ENCODE measurements at places on chromosomes 5 and 9.
A peak's percentile ranks its signal among the peaks of the same experiment; 100 is the strongest.

DNA sequence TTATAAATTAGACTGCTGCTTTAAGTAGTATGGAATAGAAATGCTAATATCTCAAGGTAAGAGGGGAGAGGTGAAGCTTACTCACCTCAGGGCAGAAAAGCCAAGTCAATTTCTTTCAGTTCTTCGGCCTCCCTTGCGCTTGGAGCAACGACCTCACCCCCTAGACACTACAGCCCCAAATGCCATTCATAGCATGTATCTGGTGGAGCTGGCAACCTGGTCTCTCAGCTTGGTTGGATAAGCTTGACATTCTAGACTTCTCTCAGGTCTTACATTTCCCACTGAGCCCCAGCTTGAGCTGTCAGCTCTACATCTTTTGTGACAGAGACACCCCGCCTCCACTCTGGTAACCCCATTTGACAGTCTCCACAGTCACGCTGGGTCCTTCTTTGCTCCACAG lies 154.9 kb downstream of the ZNF608 start:
- no peak for DNase-seq

DNA sequence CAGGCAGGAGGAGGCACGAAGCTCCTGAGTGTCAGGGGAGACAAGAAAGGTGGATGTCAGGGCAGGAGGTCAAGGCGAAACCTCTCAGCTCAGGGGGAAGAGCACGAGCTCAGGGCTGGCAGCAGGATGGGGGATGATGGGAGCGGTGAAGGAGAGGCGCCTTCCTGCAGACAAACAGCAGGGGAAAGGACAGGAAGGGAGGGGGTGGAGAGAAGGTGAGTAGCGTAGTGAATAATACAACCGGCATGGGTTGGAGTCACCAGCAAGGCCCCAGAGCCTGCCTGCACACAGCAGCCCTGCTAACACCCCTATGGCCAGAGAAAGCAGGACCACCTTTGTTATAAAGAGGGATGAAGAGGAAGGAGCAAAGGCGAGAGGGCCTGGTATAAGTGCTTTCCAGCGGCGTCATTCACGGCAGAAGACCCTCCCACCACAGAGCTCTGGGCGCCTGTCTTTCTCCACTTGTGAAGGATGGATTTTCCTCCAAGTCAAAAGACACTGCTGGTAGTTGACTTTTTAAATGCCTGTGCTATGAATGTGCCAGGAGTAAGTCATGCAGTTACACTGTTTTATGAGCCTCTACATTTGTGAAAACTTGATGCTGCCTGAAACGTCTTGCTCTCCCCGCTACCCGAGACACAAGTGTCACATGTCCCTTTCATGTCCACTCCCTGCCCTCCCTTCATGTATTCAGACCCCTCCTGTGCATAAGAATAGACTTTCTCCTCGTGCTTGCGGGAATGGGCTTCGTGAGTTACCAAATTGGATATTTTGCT lies 84.8 kb upstream of the IRX1 start:
- no peak for DNase-seq

- DNase-seq = no peak
Measured at GRCh38 chr5:17184588-17184987, 32.8 kb upstream of the BASP1 start.

DNA sequence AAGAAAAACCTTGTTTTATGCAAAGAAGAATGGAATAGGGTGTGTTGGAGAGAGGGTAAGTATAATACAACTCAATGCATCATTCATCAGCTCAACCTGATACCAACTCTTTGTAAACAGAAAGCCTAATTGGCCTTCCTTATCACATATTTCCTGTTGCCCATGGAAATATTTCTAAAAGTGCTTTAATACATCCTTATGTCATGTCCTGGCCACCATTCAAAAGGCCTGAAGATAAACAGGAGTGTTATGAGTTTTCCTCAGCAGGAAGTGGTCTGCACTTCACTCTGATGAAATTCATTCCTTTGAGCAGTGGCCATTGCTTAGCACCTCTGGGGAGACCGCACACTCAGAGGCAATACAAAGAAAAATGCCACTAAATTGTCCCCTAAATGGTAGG lies 511.2 kb downstream of the SEMA5A start:
- DNase-seq = no peak

- DNase-seq = no peak
Measured at GRCh38 chr9:27335075-27335474, 38.1 kb upstream of the EQTN start.

GRCh38 chr5:67015541-67016191 lies 180.9 kb downstream of the CD180 start:
- DNase-seq = peak; percentile 19

DNA sequence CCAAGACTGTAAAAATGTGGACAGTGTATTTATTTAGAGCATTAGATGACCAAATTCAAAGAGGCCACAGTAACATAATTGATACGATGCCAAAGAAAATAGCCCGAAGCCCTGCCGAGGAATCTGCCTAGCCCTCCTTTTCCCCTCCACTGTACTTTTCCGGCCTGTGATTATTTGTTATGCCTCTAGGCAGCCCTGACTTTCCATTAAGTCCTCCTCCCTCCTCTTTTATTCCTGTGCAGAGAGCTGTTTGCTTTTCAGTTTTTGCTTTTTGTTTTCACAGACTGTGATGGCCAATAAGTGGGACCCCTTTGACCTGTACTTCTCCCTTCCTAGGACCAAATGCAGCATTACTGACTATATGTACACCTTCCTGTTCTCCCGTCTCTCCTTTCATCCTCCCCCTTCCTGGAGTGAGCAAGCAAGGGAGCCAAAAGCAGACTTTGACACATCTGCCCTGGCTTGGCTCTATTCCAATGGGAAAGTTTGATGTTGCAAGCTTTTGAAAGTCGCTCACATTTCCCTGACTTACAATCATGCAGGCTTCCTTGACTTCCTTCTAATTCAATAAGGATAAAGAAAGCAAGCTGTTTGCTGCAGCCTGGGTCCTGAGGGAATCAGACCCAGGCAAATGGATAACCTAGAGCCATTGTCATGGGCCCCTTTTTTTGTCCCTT lies 76.1 kb downstream of the NREP start:
- DNase-seq = peak; percentile 85

DNA sequence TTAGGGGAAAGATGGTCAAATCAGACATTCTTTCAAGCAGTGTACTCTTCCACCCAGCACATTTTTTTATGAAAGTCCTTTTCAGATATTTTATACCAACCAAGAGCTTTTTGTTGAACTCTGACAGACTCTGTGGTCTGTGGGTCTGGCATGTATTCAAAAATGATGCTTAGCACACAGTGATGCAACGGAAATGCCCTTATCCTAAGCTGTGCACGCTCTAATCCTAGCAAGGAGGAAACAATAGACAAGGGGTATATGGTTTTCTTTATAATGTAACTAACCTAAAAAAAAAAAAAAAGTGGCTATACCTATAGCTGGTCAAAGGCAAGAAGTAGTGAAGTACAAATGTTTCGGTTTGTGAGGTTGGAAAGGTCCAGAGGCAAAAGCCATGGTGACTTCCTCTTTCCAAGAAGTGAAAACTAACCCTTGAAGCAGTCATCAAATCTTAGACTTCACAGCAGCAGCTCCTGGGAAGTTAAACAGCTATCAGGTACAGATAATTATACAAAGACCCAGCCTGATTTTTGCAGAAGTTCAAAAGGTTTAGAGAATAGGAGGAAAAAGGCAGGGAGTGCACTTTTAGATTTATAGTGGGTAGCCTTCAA lies 82.5 kb downstream of the SEMA6A start:
- no peak for DNase-seq

GRCh38 chr5:170903075-170903474 lies 41.3 kb downstream of the RANBP17 start:
- DNase-seq = no peak

DNA sequence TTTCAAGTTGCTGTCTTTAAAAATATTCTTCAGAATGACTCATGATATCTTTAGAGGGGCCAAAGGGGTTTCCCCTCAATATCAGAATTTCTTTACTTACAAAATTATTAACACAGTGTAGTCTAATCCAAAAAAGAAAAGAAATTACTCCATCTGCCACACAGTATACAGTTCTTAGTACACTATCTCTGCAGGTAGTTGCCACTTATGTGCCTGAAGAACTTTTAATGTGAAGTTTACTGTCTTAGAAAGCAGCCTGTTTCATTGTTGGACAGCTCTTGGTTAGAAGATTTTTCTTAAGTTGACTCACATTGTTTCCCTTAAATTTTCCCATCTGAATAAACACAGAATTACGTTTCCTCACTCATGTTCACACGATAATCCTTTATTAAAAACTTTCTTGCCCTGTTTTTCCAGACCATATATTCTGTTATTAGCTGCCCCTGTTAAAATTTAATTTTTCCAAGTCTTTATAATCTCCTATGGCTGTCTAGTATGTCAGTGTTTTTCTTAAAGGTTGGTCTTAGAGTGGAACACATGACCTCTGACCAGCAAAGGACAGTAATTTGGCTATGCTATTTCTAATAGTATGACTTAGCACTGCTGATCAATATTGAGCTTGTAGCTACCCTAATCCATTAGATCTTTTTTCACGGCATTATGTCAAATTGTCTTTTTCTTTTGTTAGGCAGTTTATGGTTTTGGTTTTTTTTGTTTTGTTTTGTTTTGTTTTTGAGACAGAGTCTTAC lies 21.8 kb upstream of the FKTN start:
- no peak for DNase-seq

DNA sequence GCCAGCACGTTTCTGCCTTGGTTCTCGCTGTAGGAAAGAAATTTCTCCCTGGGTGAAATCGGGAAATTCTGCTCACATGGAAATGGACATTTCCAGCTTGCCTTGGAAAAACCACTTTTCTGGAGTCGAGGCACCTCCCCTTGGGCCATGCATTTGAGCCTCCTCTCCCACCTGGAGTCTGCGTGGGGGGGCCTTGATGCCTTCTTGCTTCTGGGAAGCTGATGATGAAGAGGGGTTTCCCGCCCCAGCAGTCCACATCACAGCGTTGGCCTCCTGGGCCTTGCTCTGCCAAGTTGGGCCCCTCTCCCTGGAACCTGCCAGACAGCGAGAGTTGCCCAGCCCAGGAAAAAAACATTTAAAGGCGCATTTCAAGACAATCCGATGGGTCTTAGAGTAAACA lies 1.8 kb upstream of the ASB6 start:
- DNase-seq = no peak

DNA sequence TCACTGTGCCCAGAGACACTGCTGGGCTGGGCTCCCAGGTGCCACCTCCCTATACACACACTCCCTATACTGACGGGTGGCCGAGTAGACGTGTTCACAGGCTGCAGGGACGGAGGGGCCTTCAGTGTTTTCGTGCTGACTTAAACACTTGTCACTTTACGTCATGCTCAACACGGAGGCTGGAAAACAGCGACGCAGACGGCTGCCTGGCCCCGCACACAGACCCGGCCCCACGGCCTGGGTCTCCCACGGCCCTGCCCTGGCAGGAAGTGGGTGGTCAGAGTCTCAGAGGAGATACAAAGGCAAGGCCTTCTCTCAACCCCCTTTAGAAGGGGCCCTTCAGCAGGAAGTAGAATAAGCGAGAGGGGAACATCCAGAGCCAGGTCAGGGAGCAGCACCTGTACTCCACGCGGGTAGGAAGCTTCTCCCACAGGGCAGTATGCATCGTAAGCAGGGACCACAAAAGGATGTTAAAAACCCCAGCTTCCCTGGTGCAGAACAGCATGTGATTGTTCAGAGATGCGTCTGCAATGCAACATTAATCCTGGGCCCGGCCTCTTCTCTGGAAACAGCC lies 11.9 kb upstream of the TBC1D9B start:
- DNase-seq = no peak

- no peak for DNase-seq
Measured at GRCh38 chr5:165999693-166000320, 2291.6 kb upstream of the WWC1 start.

- no peak for DNase-seq
Measured at GRCh38 chr5:44361342-44362001, 27.7 kb downstream of the FGF10 start.

- no peak for DNase-seq
Measured at GRCh38 chr5:60101573-60101972, 208.0 kb upstream of the PDE4D start.

DNA sequence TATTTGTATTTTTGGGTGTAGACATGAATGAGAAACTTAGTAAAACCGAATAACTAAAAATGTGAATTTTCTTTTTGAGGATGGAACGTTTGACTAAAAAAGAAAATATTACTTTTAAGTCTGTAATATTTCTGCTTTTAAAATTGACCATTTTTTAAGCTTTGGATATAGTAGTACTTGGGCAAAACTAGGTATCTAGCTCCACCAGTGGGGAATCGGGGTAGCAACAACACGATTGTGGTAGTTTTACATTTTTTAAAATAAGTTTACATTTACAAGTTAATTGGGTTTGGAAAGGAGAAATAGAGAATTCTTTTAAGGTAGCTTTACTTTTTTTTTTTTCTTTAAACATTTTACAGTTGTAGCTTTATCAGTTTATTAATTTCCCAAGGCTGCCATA lies 154.4 kb downstream of the MAN2A1 start:
- DNase-seq = no peak

DNA sequence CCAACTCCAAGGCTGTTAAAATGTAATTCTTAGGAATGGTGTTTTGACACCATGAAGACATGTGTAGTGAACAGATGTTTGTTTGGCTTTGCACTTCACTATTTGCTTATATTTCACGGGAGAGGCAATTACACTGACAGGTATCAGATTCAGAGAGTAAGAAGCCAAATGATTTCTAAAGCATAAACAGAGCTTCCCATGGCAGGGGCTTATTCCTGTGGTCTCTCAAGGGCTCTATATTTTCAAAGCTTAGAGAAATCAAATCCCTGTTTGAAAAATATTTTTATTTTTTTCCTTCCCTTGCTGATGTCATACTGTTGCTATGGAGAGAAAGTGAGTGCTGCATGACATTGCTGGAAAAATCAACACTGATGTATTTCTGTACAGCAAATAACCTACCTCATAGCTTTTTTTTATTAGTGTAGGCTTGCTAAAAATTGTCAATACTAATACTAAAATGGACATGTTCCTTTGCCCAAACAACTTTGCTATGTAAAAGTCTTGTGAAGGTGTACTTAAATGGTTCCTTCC lies 161.4 kb downstream of the GIN1 start:
- DNase-seq = peak; percentile 7

DNA sequence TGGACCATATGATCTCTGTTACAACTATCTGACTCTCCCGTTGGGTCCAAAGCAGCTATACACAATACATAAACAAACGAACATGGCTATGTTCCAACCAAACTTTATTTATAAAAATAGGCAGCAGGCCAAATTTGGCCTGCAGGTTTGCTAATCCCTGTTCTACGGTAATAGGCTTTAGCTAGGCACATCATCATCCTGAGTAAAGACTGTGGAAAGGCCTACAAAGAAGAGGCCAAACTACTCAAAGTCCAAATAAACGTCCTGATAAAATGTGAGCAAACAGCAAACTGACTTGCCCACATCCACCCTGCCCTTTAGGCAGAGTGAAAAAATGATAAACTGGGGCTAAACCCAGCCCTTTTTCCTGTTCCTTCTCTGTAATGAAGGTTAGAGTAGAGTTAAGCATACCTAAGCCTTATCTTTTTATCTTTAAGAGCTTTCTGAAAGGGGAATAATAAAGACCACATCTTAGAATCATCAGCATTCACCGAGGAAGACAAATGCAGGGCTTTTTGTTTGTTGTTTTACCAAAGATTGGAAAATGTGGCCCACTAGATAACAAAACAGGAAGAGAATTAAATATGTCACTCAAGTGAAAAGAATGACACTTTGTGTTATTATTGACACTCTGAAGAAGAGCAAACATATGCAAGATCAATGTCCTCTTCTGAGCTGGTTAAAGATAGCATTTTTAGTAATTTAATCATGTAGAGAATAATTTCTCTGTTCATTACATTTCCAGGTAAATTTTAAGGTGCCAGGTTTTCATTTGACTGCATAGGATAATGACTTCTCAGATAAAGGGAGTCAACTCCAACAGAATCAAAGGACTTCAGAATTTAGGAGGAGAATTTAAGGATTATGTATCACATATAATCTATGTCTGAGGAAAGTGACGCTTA lies 160.0 kb upstream of the GNA14 start:
- DNase-seq = peak; percentile 28
